CD4-positive, alpha-beta T cell treated with Interleukin-2 at 100 ng/mL for 4 hours (primary cell): ENCODE measurements at places on chromosomes 13 and 19.

DNA sequence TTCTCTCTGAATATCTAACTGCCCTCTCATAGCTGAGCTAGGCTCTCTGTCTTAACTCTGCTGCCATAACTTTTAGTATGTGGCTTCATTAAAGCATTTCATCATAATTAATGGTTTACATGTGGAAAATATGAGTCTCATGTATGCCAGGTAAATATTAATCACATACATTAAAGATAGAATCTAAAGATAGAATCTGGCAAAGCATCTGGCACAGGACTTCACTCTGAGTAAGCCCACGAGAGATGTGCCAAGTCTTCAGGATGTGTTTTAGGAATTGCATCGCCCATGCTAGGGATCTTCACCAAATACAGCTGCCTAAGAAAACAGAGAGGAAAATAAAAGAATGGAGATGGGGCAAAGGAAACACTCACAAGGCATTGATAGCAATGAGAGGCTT, 285.8 kb downstream of the DIAPH3 start:
- no peak for DNase-seq

DNA sequence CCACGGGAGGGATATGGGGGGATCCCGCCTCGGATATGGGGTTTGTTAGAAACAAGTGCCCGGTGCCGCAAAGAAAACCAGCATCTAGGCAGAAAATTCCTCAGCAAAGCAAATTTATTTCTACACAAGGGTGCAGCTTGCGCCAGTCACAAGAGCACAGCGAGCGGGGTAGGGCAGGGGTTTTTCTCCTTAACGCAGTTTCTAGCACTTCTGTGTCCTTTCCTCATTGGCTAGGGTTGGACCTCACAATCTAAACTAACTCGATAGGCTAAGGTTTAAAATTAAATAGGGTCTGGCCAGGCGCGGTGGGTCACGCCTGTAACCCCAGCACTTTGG, 595 bp downstream of the ZNF440 start:
- no peak for DNase-seq

- DNase-seq, result no peak
These were observed 22.4 kb downstream of the GTF2F2 start for GRCh38 chr13:45142440-45143345.

- DNase-seq, result no peak
These were observed 67.9 kb upstream of the ZNF724 start for GRCh38 chr19:23318143-23318542.

DNA sequence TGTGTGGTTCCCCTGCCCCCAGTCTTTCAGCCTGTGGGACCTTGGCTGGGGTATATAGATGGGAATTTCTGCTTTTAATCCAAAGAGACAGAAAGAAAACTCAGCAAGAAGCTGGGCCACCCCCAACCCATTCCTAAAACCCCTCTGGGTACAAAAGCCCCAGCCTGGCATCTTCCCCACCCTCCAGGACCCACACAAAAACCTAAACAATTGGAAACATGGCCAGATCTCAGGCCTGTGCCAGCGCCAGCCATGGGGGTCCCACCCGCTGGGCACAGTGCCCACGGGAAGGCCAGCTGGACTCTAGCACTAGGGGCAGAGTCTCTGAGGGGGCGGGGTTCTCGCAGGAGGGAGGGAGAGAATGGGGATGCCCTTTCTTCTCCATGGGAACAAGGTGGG, 8.6 kb downstream of the LYL1 start:
- DNase-seq, result no peak

- DNase-seq, result no peak
These were observed 75.5 kb upstream of the ADGRE5 start for GRCh38 chr19:14305706-14306105.

DNA sequence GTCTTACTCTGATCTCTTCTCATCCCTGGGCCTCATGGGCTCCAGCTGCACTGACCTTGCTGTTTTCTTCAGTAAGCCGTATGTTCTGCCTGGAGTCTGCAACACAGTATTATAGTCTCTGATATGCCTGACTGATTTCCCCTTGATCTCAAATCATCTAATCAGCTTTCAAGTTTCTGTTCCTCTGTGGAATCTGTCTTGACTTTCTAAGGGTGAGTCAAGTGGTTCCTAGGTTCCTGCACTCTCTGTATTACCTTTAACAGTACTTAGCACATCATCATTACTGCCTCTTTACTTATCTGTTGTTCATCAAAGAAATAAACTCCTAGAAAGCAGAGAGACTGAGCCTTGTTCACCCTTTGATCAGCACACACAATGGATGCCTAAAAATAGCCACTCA, 350.7 kb downstream of the LMO7 start:
- no peak for DNase-seq
